ENCODE measurements at places on chromosomes 2 and 18.

DNA sequence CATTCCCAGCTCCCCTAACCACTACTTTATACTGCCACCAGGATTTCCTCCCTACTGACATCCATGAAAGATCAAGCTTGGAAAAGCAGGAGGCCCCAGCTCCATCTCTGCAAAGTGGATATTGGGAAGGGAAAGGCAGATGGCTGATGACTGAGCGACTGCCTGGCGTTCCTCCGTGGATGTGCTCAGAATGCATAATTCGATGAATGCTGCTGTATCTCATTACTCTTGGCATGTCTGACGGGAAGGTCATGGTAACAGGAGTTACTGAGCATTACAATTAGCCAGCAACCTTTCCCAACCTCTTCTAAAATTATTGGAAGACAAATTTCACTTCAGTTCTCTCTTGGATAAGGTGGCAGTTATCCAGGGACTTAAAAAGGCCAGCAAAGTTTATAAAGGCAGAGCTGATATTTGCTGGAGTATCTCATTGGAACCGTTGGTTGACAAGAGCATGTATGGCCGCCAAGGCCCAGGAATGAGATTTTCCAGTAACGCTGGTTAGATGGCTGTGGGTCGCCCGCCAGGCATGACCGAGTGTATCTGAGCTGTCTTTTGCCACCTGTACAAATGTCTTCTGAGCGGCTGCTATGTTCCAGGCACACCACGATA, 34.5 kb downstream of the KCNE4 start:
- DNase-seq, result no peak

GRCh38 chr2:26822877-26823276, 25.1 kb upstream of the DPYSL5 start:
- DNase-seq, result no peak

DNA sequence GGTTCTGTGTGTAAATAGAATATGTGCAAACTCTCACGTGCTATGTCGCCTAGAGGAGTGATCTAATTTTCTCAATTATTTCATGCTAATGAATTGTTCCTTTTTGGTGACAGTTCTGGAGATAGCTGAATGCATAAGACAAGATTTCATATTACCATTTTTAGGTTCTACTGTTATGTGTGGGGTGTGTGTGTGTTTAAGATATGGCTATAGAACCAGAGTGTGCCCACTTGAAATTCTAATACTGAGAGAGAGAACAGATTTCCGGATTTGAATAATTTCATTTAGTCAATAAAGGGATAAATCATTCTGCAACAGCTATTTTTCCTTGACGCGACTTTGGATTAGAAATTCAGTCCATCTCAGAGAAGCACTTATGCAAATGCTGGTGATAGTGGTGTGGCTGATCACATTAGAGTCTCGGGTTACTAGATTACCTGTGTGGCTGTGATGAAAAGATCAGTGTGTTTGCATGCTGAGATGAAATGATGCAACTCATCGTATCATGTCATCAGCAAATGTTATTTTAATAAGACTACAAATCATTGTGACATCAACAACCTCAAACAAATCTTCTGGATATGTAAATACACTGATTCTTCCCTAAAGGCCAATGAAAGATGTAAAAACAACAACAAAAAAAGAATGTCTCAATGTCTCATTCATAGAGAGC, 415.9 kb downstream of the EPHA4 start:
- no peak for DNase-seq

DNA sequence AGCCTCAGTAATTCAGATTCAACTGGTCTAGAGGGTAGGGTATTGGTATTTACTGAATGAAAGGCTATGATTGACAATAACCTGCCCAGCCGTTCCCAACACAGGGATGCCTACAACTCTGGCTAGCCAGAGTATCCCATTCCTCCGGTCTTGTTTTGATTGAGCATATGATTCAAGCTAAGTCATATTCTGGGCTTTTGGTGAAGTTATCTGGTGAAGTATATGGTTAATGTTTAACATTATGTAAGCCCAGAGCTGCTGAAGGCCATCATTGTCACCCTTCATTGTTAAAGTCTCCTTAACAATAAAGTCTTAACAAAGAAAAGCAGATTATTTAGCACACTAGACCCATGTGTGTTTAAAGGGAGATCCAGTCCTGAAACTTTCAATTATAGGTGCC, 152.6 kb downstream of the EXOC6B start:
- no peak for DNase-seq

DNA sequence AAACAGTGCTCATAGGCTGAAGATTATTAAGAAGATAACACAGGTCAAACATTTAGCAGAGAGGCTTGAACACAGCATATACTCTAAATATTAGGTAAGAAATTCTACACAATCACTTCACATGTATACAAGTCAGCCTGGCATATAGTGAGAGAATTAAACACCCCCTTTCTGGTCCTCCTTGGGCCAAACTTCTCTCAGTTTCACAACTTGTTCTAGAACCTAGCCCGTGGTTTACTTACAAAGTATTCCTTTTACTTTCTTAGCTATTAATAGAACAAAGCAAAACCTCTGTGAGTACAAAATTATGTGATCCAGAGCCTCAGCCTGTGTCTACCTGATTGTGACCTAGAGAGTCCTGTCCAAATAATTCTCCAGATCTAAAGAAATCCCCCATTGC, 562.8 kb downstream of the TNS1 start:
- no peak for DNase-seq

DNA sequence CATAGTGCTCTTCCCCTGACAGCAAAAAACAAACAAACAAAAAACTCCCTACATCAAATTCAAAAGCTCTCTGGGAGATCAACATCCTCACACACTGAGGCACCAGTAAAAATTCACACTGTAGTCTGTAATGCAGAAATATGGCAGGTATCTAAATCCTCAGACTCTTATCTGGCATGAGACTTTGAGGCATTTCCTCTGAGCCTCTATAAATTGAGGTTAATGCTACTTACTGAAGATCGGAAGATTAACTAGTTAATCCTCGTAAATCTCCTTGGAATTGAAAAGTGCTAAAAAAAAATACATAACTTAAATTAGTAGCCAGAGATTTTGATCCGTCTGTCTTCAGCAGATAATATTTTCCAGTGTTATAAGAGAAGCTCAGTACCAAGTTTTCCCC, 65.0 kb downstream of the AP1S3 start:
- DNase-seq, result no peak

- peak; percentile 31 for DNase-seq
These were observed 760 bp upstream of the CNOT11 start for GRCh38 chr2:101251844-101252407.

GRCh38 chr18:11909061-11909455, 941 bp upstream of the MPPE1 start:
- peak; percentile 24 for DNase-seq

DNA sequence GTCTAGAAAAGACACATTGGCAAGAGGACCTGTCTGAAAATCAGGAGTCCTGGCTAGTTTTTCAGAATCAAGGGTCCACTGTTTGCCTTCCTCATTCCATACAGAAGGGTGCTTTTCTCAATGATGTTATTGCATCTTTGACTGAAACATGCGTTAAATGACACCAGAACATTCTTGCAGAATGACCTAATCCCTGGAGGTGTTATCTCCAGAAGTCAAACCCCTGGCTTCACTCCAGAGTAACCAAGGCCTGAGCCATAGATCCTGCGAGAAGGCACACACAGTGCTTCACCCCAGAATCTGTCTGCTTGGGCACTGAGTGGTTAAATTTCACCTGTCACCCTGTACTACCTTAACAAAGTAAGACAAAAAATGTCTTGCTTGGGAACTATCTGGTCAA, 1055.2 kb upstream of the FANCL start:
- no peak for DNase-seq

GRCh38 chr2:153474407-153474806, 4.2 kb downstream of the RPRM start:
- no peak for DNase-seq

GRCh38 chr18:48142353-48142752, 211.9 kb upstream of the SMAD2 start:
- DNase-seq, result no peak

- DNase-seq, result no peak
These were observed 194.0 kb downstream of the CAMKMT start for GRCh38 chr2:44555700-44556099.

DNA sequence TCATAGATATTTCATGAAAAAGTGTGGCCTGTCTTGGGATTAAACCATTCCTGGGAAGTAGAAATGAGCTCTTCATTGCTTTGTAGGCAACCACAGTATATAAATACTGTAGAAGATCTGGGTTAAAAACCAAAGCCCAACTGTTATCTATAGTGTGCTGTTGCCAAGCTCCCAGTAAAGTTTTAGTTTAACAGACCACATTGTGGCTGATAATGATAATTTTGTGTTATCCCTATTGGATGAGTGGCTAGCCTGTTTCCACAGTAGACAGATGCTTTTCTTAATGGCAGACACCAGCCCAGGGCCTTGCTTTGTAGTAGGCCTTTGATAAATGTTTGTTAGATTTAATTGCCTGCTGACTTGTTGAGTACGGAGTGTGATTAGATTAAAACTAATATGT, 52.1 kb downstream of the FMNL2 start:
- no peak for DNase-seq

- peak; percentile 94 for DNase-seq
These were observed 439.7 kb downstream of the RIT2 start for GRCh38 chr18:42675810-42676209.

GRCh38 chr2:127121353-127121752, 14.4 kb upstream of the BIN1 start:
- no peak for DNase-seq

DNA sequence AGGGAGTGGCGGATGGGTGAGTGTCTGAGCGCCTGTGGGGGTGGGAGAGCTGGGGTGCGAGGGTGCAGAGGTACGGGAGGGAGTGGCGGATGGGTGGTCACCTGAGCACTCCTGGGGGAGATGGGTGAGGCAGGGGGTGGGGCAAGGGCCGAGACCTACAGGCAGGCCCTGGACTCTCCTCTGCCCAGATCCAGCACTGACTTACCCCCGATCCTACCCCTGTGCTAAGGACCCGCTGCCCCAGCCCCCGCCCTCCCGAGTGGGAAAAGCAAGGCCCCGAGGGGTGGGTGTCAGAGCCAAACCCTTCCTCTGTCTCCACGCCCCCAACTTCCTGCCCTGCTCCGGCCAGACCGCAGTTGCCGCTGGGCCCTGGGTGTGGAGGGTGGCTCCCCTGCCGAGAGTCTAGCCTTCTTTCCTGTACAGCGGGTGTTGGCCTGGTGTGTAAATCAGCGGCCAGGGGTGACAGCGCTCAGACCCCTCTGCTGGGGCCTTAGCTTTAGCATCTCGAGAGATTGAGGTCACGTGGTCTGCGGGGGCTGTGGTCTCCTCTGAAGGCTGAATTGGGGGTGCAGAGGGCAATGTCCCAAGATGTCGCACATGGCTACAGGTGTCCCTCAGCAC, 12.5 kb downstream of the BOK start:
- DNase-seq, result no peak

DNA sequence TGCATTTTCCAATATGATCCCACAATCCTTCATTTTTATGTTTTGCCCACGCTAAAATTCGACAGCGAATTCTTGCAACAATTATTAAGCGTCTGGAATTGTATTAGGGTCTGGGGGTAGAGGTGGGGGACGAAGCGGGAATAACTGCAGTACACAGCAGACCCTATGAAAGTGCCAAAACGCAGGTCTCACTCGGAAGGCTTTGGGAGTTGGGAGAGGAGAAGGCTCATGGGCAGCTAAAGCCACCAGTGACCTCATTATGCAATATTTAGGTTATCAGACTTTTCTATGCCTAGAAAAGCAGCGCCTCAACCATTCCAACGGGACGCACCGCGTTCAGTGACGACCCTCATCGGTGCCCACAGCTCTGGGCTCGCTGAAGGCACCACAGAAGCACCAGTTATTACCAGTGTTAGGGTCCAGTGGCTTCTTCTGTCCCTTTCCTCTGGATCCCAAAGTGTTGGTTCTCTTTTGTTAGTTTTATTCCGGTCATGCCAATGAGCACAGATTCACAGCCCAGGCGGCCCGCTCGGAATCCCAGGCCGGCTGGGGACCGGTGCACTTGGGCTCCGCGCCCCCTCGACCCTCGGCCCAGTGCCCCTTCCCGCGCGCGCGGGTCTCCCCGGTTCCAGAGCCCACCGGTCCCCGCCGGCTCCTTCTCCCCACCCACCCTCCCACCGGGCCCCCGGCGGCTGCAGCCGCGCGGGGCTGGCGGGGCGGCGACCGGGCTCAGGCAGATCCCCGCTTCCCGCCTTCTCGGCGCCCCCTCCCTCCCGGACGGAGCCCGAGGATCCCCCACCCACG, 737 bp upstream of the MAPK4 start:
- peak; percentile 36 for DNase-seq

DNA sequence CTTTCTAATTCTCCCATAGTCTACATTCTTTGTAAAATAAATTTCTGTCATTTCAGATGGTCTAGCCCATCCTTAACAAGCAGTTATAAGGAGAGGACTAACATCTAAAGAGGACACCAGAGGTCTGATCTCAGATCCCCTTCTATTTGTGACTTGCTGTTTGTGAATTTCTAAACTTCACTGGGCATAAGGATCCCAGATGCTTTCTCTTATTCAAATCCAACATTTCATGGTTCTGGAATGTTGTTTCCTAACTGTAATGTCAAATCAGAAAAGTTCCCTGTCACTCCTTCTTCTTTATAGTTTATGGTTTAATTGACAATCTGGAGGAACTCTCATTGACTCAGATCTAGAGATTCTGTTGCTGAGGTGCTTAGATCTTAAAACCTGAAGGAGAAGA, 430.2 kb downstream of the MEIS1 start:
- DNase-seq, result no peak

DNA sequence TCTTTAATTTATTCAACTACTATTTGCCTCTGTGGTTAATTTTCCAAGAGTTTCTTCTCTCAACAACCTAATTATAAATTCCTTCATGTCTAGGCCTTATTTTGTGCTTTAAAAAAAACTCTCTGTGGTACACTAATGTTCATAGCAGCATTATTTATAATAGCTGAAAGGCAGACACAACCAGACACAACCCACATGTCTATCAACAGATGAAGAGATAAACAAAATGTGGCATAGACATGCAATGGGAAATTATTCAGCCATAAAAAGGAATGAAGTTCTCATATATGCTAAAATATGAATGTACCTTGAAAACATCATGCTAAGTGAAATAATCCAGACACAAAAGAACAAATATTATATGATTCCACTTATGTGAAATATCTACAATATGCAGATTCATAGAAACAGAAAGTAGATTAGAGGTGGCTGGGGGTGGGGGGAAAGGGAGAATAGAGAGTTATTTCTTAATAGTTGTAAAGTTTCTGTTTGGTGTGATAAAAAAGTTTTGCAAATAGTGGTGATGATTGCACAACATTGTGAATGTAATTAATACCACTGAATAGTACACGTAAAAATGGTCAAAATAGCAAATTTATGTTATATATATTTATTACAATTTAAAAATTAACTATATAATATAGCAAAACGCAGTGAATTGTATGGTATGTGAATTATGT, 28.1 kb upstream of the RASGRP3 start:
- DNase-seq, result no peak

DNA sequence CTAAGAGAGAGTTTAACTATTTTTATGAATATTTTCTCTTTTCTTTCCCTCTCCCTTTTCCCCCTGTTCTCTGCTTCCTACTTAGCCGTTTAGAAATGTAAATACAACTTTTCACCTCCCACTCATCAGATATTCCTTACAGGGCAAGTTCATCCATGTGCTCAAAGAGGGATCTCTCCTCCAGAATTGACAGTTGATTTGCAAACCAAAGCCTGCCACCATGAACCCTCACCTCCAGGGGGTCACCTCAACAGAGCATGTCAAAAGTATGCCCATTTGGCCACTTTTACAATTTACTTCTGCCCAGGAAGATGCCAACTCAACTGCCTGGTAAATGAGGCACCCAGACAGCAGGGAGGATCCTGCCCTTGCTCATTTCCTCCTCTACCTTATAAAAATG, 149.2 kb upstream of the GYPC start:
- no peak for DNase-seq

- DNase-seq, result no peak
These were observed 10.4 kb upstream of the TMX3 start for GRCh38 chr18:68725346-68725745.

- no peak for DNase-seq
These were observed 36.1 kb upstream of the PAX3 start for GRCh38 chr2:222334914-222335313.
